Left colon (tissue), 2 donors: ENCODE measurements at places on chromosomes 16 and 17. TPM values are rescaled to one million over a fixed set of nuclear protein-coding genes. Genes with fewer than 3 reads are reported as not detected.

The DBNDD1 gene
- 4.9 TPM for total RNA-seq

The SP6 gene
- total RNA-seq = 20.5 TPM

DNA sequence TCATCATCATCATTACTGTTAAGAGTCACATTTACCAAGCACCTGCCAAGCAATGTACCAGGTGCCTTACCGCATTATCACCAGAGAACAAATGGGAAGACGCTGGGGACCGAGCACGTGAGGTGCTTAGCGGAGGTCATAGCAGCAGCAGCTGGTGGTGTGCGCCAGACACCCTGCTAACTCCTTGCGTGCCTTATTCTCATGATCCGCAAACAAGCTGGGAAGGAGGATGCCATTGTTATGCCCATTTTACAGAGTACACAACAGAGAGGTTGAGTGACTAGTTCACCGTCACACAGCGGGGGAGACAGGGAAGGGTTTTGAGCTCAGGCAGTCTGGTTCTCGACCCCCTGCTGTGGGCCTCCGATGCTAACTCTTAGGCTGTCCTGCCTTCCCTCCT is 7.3 kb downstream of the ATP2A3 start:
- no peak for DNase-seq

DNA sequence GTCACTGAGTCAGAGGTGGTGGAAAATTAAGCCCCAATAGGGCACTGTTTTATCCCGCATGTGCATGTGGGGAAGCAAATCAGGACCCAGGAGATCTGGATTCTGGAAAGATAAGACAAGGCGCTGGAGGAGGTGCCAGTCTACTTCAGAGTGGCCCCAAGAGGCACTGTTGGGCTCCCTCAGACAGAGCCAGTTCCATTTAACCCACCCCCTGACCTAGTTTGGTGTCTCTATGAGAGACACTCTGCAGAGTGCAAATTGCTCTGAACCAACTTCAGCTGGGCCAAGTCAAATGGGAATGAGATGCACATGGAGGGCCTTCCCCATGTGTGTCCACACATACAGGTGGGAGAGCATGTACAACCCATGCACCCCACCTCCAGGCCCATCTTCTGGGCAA is 71.1 kb upstream of the MED9 start:
- DNase-seq = no peak

DNA sequence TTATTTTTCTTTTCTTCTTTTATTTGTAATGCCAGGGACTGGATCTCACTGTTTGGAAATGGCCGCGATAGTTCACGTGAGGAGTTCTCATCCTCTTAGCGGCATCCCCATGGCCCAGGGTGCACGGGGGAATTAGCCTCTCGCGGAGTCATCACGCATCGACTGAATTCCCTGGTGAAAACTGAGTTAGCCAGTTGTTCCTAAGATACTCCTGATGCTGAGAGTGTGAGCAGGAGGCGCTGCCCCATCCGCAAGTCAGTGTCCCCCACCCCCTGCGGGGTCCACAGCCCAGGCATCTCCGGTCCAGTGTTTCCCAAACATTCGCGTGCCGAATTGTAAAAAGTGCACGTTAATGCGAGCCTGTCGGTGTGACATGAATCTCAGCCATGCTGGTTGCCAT is 277.2 kb downstream of the CPPED1 start:
- DNase-seq = no peak

- DNase-seq = no peak
These were observed 70.5 kb upstream of the CDH5 start for GRCh38 chr16:66295761-66296546.

- DNase-seq = peak; percentile 43
These were observed 37.8 kb upstream of the RASD1 start for GRCh38 chr17:17533901-17534441.

DNA sequence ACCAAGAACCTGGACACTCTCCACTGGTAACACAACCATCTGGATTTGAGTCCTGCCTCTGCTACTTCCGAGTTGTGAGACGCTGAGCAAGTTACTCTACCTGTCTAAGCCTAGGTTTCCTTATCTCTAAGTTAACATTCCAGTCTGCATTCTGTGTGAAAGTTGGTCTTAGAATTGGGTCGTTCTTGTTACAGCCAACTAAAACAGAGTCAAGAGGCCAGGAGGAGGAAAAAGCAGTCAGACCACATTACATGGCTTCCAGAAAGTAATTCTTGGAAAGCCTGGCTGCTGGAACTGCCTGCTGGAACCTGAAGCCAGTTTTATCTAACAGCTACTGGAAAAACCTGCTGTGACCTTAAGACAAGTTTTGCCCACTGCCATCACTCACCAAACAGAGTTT is 38.4 kb upstream of the XYLT1 start:
- DNase-seq = no peak

DNA sequence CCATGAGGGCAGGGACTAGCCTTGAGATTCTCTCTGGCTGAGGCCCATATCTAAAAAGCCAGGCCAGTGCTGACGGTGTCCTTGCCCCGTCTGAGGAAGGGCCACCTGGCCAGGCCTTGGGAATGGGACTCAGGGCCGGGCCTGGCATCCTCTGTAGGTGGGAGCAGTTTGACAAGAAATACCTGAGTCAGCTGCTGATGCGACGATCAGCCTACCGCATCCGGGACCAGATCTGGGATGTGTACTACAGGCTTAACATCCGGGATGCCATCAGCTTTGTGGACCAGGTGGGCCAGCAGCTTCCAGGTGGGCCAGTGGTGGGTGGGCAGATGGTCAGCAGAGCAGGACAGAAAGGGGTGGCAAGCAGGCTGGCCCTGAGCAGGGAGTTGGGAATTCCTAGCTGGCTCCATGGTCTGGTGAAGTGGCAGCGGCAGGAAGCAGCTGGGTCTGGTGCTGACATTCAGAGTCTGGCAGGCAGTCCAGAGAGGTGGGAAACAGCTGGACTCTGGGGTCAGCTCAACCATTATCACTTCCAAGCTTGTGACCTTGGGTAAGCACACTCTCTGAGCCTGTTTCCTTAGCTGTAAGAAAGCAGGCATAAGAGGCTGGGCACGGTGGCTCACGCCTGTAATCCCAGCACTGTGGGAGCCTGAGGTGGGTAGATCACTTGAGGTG is 9.5 kb downstream of the SLC9A5 start:
- DNase-seq = peak; percentile 22

DNA sequence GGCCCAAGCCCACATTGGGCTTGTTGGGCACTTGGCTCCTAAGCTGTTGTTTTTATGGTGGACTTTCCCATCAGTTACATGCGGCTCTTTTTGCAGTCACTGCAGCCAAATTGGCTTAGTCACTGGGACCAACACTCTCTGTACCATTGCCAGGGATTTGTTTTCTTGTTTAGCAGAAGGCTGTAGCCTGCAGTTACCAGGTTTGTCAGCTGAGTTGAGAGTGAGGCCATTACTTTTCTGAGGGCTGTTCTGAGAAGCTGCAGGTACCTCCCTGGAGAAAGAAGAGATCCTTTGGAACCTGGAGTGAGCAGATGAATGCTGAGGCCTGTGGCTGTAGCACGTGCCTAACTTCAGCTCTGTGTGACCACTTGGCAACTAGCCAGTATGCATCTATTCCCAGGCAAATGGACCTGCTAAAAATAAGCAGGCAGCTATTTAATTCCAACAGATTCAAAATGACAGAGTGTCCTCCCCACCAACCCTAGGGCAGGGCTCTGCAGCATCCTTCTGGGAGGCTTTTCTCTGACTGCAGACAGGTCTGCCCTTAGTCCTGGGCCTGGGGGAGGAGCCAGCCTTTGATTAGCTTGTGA is 12.9 kb downstream of the AKAP1 start:
- DNase-seq = no peak

DNA sequence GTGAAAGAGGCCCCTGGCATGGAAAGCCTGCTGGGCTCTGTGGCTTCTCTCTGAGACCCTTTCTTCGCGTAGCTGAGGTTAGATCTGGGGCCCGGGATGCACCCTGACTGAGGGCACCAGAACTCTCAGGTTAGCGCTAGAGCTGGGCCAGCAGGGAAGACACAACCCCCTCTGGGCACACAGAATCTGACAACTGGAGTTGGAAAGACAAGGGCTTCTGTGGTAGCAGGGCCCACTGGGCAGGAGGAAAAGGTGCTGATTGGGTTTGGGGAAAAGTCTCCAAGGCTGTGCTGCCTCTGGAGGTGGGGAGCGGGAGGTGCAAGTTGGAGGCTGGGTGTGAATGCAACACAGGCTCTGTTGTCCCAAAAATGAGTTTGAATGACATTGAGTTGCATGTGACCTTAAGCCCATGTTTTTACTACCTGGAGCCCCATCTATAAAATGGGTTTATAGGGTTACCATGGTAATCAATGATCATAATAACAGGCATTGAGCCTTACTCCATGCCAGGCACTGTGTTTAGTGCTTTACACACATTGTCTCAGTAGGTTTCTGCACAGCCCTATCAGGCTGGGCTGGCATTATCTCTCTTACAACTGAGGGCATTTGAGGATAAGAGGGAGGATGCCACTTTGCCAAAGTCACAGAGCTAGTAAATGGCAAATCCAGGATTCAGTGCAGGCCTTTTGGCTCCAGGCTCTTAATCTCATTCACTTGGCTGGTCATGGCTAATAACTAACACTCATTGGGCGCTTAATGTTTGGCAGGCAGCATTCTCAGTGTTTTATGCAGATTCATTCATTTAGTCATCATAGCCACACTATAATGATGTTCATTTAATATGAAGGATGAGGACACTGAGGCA is 9.5 kb upstream of the IGFBP4 start:
- DNase-seq = no peak

DNA sequence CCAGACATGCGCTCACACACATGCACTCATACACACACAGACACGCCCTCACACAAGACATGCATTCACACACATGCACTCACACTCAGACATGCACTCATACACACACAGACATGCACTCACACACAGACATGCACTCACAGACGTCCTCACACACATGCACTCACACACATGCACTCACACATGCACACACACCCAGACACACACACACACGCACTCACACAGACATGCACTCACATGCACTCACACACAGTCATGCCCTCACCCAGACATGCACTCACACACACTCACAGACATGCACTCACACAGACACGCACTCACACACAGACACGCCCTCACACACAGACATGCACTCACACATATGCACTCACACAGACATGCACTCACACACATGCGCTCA is 2.1 kb upstream of the ZNF469 start:
- no peak for DNase-seq

DNA sequence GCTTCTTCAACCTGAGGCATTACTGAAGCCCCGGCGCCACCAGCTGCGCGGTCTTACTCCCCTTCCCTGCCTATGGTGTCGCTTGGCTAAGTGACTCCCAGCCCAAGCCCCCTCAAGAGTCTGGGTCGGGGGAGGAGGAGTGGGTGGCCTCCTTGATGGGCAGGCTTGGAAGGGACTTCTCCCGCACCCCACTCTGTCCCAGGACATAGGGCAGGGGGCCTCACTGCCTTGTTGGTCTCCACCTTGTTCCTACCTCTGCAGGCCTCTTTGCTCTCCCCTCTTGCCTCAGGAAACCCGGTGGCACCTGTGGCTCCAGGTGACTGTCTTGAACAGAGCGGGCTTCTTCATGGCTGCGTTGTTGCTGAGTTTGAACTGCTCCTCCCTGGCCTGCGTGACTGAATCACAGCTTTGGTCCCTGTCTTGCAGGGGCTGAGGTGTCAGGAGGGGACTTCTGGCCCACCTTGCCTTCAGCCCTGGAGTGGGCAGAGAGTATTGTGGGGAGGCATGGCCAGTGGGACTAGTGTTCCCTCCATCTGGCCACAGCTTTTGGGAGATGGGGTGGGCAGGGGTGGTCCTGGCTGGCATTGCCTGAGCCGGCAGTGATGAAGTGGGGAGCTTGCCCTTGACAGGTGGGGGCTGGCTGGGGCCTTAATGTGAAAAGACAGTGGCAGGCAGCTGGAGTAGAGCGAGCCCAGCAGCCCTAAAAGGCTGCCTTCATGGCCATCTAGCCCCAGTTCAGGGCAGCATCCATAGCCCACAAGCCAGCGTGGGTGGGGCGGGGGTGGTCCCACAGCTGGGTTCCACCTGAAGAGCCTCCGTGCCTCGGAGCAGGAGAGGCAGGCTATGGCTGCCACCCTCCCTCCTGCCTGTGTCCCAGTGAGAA is 7.3 kb downstream of the CBX2 start:
- no peak for DNase-seq

GRCh38 chr17:70955441-70955840 is 786.1 kb downstream of the KCNJ2 start:
- DNase-seq = no peak

DNA sequence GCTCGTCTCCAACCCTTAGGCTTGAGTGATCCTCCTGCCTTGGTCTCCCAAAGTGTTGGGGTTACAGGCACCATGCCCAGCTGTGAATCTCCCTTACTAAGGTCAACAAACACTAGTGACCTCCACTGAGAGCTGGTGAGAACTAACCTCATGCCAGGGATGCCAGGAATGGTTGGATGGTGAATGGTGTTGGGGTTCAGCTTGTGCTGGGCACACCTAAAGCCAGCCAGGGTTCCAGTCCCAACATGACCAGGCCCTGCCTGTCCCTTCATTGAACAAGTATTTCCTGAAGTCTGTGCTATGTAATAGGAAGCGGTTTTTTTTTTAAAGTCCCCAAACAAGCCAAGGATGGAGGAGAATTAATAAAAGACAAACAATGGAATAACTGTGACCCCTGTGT is 56.0 kb upstream of the TOB1 start:
- no peak for DNase-seq

DNA sequence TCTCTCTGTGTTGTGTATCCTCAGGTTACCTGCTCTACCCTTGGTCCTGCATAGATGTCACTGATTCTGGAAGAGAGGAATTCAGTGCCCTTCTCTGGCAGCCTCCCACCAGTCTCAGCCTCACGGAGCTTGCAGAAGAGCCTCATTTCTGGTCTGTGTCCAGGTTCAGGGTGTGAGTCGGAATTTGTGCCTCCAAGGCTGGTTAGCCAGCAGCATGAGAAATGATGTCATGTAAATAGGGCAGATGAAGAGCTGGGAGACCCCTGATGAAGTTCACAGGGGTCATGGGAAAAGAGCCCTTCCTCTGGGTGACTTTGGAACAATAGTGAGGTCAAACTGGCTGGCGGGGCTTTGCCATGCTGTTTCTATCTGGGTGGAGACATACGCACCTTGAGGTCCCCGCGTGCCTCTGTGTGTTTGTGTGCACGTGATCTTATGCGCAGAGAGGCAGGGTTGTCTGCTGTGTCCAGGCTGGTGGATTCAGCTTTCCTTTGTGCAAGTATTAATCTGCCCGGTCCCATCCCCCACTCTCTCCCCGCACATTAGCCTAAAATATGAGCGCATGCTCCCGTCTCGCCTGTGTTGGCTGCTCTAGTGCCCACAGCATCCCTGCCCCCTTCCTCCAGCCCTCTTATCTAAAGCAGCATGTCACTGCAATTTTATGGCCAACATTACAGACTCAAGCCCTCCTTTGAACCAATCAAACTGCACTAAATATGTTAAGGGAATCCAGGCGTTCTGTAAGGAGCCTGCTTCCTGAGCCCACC is 256.3 kb upstream of the ZFHX3 start:
- no peak for DNase-seq

GRCh38 chr17:49249890-49250522 is 19.4 kb upstream of the PHOSPHO1 start:
- no peak for DNase-seq

DNA sequence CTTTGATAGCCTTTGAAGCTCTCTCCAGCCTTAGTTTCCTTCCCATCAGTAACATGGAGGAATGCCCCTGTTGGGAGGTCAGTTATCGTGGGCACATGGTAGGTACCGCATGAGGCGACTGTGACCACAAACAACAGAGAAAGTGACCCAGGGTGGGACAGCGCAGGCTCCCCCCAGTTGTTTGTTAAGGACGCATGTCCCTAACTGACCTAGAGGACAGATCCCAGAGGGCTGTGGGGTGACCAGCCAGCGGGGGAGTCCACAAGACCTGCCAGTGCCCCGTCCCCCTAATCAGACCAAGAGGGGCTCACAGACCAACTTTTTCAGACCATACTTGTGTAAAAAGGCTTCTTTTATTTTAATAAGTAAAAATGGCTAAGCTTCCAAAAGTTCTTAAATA is 22.3 kb downstream of the KATNB1 start:
- no peak for DNase-seq
